Cardiac muscle cell (in vitro differentiated cells and primary cell): ENCODE measurements at places on chromosomes 16 and 17. TPM values are rescaled to one million over a fixed set of nuclear protein-coding genes. Genes with fewer than 3 reads are reported as not detected.

DNA sequence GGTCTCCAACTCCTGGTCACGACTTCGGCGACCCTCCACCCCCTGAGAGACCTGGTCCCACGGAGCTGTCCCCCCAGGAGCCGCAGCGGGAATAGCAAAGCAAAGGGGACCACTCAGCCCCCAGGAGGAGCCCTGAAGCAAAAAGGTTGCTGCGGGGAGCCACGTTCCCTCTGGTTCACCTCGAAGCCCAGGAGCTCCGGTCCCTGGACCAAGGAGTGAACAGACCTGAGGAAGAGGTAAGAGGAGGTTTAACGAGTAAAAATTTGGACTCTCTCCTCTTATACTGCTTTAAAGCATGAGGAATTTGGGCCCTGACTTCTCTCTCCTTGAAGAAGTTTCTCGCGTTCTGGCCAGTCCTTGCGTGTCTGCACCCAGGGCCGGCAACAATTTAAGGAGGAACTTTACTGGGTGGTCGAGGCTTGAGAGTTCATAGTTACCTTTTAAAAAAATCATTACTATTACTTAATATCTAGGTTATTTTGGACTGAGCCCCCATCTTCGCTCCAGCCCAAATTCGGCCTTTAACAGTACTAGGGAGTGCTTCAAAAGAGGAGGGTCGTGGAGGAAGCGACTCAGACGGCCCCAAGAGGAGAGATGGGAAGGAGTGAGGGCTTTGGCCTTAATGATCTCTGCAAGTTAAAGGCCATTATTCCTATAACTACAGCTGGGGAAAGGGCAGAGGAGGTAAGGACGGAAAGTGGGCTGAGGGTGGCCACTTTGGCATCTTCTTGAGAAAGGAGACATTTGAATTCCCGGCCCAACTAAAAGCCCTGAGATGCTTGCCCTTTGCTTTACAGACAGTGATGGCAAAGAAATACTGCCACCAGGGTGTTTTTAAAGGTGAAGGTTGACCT is 16.9 kb upstream of the HOXB9 start:
- no peak overlapping the region for H3K4me3 ChIP-seq
- DNase-seq = no peak
- H3K4me1 ChIP-seq = no peaks in the 10 kb centered on the region
- peaks cover 100% of the 10 kb centered on the region for H3K27me3 ChIP-seq
- H3K36me3 ChIP-seq = no peaks in the 10 kb centered on the region

The CBX2 gene
- 25.8 and 28.8 TPM in 2 replicates for polyA plus RNA-seq

The NOXO1 gene
- polyA plus RNA-seq = 0.80 and 1.2 TPM in 2 replicates

DNA sequence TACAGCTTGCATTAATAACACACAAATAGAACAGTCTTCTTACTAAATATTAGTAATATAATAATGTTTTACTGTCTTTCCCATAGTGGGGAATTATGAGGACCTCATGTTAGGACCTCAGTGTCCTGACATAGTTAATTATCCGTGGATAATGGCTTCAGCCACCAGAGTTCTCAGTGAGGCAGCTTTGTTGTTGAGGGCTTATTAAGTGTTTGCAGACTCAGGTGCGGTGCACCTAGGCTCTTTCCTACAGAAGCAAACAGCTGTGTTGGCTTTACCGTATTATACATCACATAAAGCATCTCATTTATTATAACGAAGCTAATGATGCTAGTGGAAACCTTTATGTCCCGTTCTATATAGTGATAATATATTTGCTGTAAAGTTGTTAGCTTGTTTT is 246.7 kb downstream of the FTO start:
- H3K27ac ChIP-seq = no peak overlapping the region
- peaks cover 20% of the 10 kb centered on the region for H3K4me1 ChIP-seq
- no peaks in the 10 kb centered on the region for H3K36me3 ChIP-seq
- H3K4me3 ChIP-seq = no peak overlapping the region

GRCh38 chr16:76579277-76579922 is 302.2 kb downstream of the CNTNAP4 start:
- no peaks in the 10 kb centered on the region for H3K36me3 ChIP-seq
- no peaks in the 10 kb centered on the region for H3K4me1 ChIP-seq
- DNase-seq = no peak
- H3K27ac ChIP-seq = no peak overlapping the region
- no peaks in the 10 kb centered on the region for H3K27me3 ChIP-seq

GRCh38 chr16:9969580-9969979 is 212.6 kb downstream of the GRIN2A start:
- H3K4me3 ChIP-seq = no peak overlapping the region
- no peaks in the 10 kb centered on the region for H3K27me3 ChIP-seq
- no peaks in the 10 kb centered on the region for H3K4me1 ChIP-seq
- H3K36me3 ChIP-seq = no peaks in the 10 kb centered on the region

- no peak overlapping the region for H3K4me3 ChIP-seq
- no peaks in the 10 kb centered on the region for H3K36me3 ChIP-seq
- no peak overlapping the region for H3K27ac ChIP-seq
- no peaks in the 10 kb centered on the region for H3K27me3 ChIP-seq
- peak; percentile 36 for DNase-seq
These were observed 64.3 kb downstream of the CNGB1 start for GRCh38 chr16:57906382-57907316.

DNA sequence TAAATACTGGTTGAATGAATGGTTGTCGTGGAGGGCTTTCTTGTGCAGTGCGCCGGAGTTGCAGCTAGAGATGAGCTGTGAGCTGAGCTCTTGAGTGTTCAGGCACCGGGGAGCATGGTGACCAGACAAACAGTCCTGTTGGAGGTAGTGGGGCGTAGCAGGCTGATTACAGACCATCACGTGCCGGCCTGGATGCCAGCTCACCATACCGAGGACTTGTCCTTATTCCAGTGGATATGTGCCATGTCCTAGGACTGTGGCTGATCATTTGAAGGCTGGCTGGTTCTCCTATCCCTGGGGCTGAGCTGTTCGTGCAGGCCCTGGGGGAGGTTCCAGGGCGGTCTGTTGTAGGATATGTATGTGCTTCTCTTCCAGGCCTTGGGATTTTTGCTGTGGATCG is 60.0 kb downstream of the ABCC1 start:
- H3K27ac ChIP-seq = no peak overlapping the region
- H3K4me3 ChIP-seq = no peak overlapping the region
- no peaks in the 10 kb centered on the region for H3K36me3 ChIP-seq
- DNase-seq = no peak
- H3K27me3 ChIP-seq = no peaks in the 10 kb centered on the region
- H3K4me1 ChIP-seq = no peaks in the 10 kb centered on the region

DNA sequence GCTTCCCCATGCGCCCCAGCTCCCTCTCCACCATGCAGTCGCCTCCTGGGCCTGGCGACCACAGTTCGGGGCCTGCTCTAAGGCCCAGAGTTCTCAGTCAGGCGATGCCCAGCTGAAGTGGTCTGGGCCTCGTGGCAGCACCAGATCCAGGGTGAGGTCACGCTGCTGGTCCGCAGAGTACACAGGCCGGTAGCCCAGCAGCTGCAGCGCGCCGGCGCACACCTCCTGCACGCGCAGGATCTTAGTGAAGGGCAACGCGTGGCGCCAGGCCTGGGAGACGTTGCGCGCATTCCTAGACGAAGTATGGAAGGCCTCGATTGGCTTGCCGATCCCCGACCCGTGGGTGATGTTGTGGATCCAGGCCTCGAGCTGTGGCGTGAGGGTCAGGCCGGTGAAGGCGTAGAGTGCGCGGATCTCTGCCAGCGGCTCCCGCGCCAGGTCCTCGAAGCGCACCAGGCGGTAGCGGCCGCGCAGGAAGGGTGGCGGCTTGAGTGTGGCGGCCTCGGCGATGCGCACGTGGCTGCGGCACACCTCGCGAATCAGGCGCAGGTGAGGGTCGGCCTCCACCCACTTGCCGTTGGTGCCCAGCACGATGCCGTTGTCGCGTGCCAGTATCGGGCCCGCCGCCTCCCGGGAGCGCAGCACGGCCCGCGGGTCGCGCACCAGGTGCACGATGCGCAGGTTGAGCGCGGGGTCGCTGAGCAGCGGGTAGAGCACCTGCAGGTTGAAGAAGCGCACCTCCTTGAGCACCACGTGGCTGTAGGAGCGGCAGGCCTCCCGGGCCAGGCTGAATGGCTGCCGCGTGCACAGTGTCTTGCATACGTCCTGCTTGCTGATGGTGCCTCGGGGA is 6.6 kb downstream of the CHST5 start:
- H3K36me3 ChIP-seq = no peaks in the 10 kb centered on the region
- no peaks in the 10 kb centered on the region for H3K4me1 ChIP-seq
- no peak overlapping the region for H3K4me3 ChIP-seq
- H3K27ac ChIP-seq = no peak overlapping the region
- no peak for DNase-seq
- H3K27me3 ChIP-seq = no peaks in the 10 kb centered on the region

The NOG gene
- polyA plus RNA-seq = 18.9 and 32.7 TPM in 2 replicates

- H3K36me3 ChIP-seq = no peaks in the 10 kb centered on the region
- no peaks in the 10 kb centered on the region for H3K4me1 ChIP-seq
- H3K27me3 ChIP-seq = no peaks in the 10 kb centered on the region
- no peak for DNase-seq
These were observed 95.0 kb downstream of the ADCY9 start for GRCh38 chr16:4021070-4021779.

DNA sequence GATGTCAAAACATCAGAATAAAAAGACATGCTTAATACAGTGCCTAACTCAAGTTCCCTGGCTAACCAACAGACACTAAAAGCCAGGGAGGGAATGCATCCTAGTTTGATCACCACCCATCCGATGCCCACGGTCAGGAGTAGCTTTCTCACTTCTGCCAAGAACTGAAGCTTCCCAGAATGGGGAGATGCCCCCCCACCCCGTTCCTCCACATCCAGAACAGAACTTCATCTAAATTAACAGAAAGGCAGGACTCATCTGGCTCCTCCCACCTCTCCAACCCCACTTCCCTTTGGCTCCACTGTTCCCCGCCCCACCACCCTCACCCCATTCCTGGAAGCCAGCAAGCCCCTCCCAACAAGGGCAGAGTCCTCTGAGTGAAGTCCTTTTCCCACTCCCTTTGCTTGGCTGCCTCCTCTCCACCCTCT is 33.7 kb downstream of the GDE1 start:
- no peak overlapping the region for H3K27ac ChIP-seq
- H3K4me1 ChIP-seq = no peaks in the 10 kb centered on the region
- H3K36me3 ChIP-seq = no peaks in the 10 kb centered on the region
- no peak overlapping the region for H3K4me3 ChIP-seq
- no peak for DNase-seq

DNA sequence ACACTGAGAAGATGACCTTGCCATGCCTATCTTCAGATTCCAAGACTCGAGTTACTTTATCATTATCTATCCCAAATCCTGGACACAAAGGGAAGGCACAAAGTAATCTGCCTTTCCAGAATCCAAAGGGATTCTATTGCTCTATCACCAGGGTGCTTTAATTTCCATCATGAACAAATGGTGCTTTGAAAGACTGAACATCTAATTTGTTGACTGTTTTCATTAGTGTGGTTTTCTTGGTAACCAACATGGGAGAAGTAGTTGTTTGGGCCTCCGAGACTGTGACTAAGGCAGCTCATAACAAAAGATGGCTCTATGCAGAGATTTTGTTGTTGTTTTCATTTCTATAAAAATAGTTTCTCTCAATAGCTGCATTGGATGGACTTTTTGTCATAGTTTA is 441.0 kb upstream of the SOX9 start:
- H3K36me3 ChIP-seq = no peaks in the 10 kb centered on the region
- H3K27me3 ChIP-seq = no peaks in the 10 kb centered on the region
- no peak overlapping the region for H3K27ac ChIP-seq
- DNase-seq = no peak

DNA sequence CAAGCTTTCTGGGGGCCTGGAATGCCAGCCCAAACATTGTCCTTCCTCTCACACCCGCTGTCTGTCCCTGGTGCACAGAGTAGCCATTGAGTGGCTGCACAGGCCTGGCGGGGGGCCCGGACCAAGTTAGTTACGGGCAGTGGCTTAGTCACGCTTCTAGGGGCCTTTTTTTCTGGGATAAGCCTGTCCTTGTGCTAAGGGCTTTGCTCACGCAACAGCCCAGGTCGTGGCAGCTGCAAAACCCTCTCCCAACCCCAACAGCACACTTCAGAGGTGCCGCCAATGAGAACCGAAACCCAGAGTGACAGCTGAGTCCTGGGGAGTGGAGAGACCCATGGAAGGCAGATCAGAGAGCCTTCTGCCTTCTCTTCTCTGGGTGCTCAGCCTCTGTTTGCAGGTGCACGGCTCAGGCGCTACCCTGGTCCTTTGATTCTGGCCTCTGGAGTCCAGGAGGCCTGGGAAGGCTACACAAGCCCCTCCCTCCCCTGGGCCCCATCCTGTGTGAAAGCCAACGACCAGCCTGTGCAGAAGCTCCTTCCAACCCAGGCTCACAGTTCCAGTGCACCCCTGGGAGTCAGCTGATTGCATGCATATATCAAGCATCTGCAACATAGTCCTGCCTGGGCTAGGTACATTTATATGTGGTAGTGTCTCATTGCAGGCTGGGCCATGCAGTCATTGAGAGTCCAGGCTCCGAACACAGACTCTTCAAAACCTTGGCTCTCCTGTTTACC is 9.1 kb downstream of the WSCD1 start:
- no peak overlapping the region for H3K4me3 ChIP-seq
- no peak overlapping the region for H3K27ac ChIP-seq
- no peak for DNase-seq

GRCh38 chr16:57555831-57556230 is 13.4 kb downstream of the ADGRG5 start:
- H3K27ac ChIP-seq = no peak overlapping the region
- no peaks in the 10 kb centered on the region for H3K27me3 ChIP-seq
- DNase-seq = no peak

GRCh38 chr17:80365001-80365965 is 49.7 kb upstream of the ENDOV start:
- DNase-seq = no peak
- H3K36me3 ChIP-seq = peaks cover 16% of the 10 kb centered on the region
- no peak overlapping the region for H3K27ac ChIP-seq
- no peaks in the 10 kb centered on the region for H3K27me3 ChIP-seq
- no peaks in the 10 kb centered on the region for H3K4me1 ChIP-seq
- no peak overlapping the region for H3K4me3 ChIP-seq

DNA sequence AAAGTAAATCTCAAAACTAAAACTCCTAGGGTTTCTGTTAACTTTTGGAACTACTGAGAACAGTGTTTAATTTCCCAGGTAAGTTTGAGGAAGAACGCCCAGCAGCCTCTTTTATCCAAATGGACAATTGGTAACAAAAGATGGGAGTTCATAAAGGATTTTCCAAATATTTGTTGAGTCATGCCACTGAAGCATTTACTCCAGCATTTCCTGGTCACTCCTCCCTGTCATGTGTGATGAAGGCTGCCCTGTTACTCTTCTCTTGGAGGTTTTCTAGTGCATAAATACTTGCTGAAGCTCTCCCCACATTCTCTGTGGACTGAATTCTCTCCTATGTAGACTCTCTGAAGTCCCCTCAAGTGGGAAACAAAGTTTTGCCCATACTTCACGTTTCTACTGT is 16.5 kb downstream of the ZNF75A start:
- H3K4me3 ChIP-seq = no peak overlapping the region
- no peak overlapping the region for H3K27ac ChIP-seq
- no peak for DNase-seq
- H3K36me3 ChIP-seq = peaks cover 17% of the 10 kb centered on the region

- no peak overlapping the region for H3K27ac ChIP-seq
- H3K4me3 ChIP-seq = no peak overlapping the region
- H3K36me3 ChIP-seq = no peaks in the 10 kb centered on the region
These were observed 39.2 kb downstream of the IFT140 start for GRCh38 chr16:1572673-1573072.

- no peaks in the 10 kb centered on the region for H3K27me3 ChIP-seq
- no peaks in the 10 kb centered on the region for H3K36me3 ChIP-seq
- DNase-seq = peak; percentile 53
- H3K4me1 ChIP-seq = peaks cover 17% of the 10 kb centered on the region
- no peak overlapping the region for H3K4me3 ChIP-seq
These were observed 588.7 kb downstream of the CDH13 start for GRCh38 chr16:83215406-83216001.

The GPR139 gene
- not detected in 2 replicates for polyA plus RNA-seq

GRCh38 chr17:73899839-73900238 is 255.6 kb upstream of the SDK2 start:
- no peaks in the 10 kb centered on the region for H3K36me3 ChIP-seq
- H3K4me3 ChIP-seq = no peak overlapping the region
- peaks cover 91% of the 10 kb centered on the region for H3K27me3 ChIP-seq

The TNFRSF17 gene
- polyA plus RNA-seq = 0.55 TPM in 1 of 2 replicates, not detected in the other
